Activated CD8-positive, alpha-beta memory T cell treated with anti-CD3 and anti-CD28 coated beads for 4 hours (primary cell): ENCODE measurements at places on chromosomes 1 and 21.

- DNase-seq = no peak
These were observed 7.8 kb downstream of the ZBTB7B start for GRCh38 chr1:155010211-155010918.

- peak; percentile 24 for DNase-seq
These were observed 37.0 kb upstream of the PARP1 start for GRCh38 chr1:226444901-226445300.

- DNase-seq = no peak
These were observed 22.9 kb upstream of the MTF2 start for GRCh38 chr1:93056214-93056613.

GRCh38 chr1:118304722-118305359 lies 119.8 kb upstream of the SPAG17 start:
- no peak for DNase-seq

GRCh38 chr1:53582211-53583020 lies 123.2 kb downstream of the DMRTB1 start:
- DNase-seq = no peak

DNA sequence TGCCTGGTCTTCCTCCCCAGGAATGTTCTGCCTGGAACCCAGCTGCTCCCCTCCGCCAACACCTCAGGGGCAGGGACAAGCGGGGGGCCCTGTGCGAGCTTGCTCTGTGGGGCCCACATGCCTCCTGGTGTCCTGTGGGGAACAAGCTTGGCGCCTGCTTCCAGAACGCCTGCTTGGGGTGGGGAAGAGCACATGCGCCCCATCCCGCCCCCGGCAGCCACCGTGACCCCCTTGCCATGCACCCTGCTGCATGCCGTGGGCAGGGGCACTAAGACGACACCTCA lies 57.4 kb downstream of the MEGF6 start:
- no peak for DNase-seq

GRCh38 chr1:46423574-46424240 lies 29.6 kb downstream of the FAAH start:
- DNase-seq = no peak

- no peak for DNase-seq
These were observed 11.6 kb upstream of the OR2G2 start for GRCh38 chr1:247576514-247576913.

GRCh38 chr1:48830715-48831114 lies 54.0 kb upstream of the BEND5 start:
- no peak for DNase-seq

DNA sequence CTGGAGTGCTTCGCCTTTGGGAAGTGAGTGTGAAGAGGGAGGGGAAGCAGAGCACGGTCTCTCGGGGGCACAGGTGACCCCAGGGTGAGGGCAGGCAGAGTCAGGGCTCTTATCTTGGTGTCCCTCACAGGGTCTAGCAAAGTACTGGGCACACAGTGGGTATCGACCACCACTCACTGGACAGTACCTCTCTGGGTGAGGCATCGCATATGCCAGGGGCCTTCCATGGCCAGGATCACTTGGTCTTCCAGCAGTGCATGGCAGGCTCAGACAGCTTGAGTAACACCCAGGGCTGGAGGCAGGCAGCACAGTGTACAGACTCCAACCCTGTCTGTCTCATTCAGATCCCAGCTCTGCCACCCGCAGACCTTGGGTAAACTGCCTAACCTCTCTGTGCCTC lies 16.6 kb downstream of the CNTN2 start:
- no peak for DNase-seq

GRCh38 chr1:200379432-200379757 lies 30.4 kb downstream of the ZNF281 start:
- no peak for DNase-seq

GRCh38 chr1:57222307-57222706 lies 201.6 kb downstream of the DAB1 start:
- DNase-seq = no peak

GRCh38 chr1:10888791-10889649 lies 92.6 kb upstream of the CASZ1 start:
- DNase-seq = no peak

DNA sequence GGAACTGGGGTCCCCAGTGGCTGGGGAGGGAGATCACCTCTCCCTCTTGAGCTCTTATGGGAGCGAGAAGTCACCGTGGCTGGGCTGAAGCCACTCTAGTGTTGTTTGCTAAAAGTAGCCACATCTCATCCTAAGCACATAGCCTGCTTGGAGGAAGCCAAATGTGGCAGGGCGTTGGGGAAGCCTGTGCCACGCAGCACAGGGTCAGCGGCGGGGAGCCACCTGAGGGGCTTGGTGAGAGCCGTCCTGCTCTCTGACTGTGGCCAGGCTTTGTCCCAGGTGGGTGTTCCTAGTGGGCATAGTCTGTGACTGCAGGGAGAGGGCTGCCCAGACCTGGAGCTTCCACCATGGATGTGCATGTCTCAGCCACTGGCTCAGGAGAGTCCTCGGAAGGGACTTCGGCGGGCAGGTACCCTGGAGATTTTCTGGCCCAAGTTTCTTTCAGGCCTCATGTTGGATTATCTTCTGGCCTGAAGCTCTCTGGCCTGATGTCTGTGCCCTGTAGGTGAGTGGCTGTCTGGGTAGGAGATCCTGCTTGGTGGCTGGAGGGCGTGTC lies 38.9 kb downstream of the MORN1 start:
- no peak for DNase-seq

- DNase-seq = no peak
These were observed 128.6 kb downstream of the HUNK start for GRCh38 chr21:32001390-32001789.

- DNase-seq = no peak
These were observed 98.1 kb upstream of the NFIA start for GRCh38 chr1:60984062-60984799.

GRCh38 chr1:43706598-43707189 lies 642 bp upstream of the ST3GAL3 start:
- no peak for DNase-seq

GRCh38 chr1:168234846-168235547 lies 9.2 kb downstream of the SFT2D2 start:
- DNase-seq = no peak

DNA sequence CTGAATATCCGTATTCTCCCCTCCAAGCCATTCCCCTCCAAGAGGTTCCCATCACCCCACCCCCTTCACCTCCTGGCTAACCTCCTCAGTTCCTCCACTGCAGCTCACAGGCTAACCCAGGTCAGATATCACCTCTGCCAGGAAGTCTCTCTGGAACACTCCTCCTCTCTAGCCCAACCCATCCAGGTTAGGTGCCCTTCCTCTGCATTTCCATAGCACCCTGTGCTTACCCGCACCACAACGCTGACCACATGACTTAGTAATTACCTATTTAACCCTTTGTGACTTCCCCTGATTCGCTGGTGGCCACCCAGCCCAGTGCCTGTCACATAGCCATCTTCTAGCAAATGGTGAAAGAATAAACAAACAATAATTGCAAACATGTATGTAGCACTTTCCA lies 49.5 kb upstream of the IFFO2 start:
- no peak for DNase-seq

- no peak for DNase-seq
These were observed 27.2 kb downstream of the SLC66A1 start for GRCh38 chr1:19339214-19339861.

- DNase-seq = no peak
These were observed 31.0 kb upstream of the IL19 start for GRCh38 chr1:206739411-206740076.

- DNase-seq = no peak
These were observed 354.6 kb downstream of the SEC16B start for GRCh38 chr1:177615251-177615650.

DNA sequence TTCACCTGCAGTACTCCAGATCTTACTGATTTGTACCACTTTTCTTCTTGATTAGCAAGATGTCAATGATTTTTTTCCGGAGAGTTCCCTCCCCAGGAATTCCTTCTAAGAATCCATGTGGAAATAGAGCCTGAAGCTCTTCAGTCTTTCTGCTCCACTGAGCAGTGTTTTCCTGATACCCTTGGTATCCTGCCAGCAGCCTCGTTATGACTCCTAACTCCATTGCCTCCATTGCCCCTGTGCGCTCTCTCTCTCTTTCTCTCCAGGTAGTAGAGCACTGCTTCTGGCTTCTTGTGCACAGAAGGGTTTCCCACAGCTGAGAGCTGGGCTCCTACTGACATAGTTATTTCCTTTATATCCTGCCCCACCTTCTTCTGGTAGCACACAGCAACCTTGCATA lies 12.2 kb downstream of the UBE2U start:
- no peak for DNase-seq

GRCh38 chr1:230160957-230161771 lies 94.1 kb downstream of the GALNT2 start:
- DNase-seq = no peak

DNA sequence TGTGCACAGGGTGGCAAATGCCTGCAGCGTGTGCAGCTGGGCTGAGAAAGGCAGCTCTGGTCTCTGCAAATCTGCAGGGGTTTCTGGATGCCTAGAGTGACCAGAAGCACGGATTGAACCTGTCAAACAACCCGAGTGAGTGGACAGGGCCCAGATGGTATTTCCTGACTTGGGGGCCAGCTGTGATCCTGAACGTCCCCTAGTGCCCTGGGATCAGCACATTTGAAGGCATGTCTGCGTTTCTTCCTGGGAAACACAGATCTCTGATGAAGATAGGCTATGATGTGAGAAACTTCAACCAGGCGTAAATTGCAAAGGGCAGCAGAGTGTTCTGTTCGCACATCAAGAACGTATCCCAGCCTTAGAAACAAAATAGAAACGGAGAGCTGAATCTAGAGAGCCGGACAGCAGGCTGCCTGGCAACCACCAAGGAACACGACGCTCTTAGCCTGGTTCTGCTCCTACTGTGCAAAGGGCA lies 163.1 kb downstream of the KCNJ6 start:
- no peak for DNase-seq

GRCh38 chr1:156670359-156670758 lies 6.8 kb downstream of the NES start:
- no peak for DNase-seq

GRCh38 chr1:172885411-172885810 lies 165.3 kb downstream of the TNFSF18 start:
- DNase-seq = no peak

GRCh38 chr1:224175617-224176016 lies 7.4 kb upstream of the DEGS1 start:
- no peak for DNase-seq

DNA sequence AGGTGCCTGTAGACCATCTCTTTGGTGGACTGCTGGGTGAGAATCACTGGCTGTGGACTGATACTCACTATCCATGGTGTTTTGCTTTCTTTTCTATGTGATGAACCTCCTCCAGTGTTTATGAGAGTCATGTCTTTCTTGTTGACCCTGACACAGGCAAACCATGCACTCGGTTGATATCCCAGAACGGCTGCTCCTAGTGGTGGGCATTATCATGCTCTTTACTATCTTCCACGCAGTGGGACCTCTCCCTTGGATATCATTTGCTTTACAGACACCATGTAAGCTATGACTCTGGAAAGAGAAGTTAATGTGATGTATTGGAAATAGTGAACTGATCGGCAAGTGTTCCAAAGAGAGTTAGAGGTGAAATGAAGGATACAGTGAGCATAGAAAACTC lies 1455.6 kb downstream of the BRINP3 start:
- no peak for DNase-seq

DNA sequence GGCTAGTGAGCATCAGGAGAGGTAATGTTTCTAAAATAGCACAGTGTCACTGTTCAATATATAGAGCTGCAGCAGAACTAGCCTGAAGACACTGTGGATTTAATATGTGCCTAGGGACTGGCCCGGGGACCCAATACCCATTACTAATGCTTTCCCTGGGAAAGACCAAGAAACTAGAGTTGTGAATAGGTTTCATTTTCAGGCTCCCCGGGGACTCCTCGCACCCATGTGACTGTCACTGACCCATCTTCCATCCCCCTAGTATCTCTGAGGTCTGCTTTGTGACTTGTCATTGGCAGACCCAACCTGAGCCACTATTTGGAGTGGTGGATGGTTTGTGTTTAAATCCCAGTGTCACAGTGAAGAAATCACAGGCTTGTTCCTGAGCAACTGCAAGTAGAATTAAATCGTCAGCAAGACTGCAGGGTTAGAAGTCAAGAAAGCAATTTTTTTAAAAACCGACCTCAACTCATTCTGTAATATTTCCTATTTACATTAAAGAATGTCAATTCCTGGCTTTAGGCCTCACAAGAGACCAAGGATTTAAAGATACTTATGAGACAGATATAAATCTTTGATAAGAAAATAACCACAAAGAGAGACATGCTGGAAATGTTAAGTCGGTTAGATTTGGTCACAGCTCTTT lies 130.0 kb upstream of the TNR start:
- no peak for DNase-seq

DNA sequence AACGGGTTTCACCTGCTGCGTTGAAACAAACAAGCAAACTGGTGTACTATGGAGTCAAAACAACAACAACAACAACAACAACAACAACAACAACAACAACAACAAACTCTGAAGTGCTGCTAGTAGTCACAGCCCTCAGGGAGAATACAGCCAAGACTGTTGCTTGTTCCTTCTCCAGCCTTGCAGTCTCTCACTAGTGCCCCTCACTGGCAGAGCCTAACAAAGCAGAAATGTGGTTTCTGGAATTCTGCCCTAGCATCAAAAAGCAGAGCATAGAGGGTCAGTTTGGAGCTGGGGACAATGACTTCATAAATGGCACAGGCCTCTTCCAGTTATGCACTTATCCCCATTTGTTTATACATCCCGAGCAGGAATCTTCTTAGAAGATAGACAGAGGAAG lies 187.4 kb downstream of the KCNK2 start:
- no peak for DNase-seq

DNA sequence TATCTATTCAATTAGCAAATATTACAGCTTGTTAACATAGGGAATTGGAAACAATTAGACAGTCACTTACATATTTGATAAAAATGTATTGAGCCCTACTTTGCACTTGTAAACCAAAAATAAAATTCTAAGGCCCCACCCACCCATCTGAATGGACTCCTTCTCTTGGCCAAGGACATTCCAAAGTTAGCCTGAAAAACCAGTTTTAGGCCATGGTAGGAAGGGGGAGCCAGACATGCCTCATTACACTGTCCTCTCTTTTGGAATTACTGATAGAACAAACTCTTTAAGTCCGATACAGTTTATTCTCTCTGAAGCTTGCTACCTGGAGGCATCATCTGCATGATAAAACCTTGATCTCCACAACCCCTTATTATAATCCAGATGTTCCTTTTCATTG lies 28.0 kb upstream of the TSPAN2 start:
- DNase-seq = no peak

DNA sequence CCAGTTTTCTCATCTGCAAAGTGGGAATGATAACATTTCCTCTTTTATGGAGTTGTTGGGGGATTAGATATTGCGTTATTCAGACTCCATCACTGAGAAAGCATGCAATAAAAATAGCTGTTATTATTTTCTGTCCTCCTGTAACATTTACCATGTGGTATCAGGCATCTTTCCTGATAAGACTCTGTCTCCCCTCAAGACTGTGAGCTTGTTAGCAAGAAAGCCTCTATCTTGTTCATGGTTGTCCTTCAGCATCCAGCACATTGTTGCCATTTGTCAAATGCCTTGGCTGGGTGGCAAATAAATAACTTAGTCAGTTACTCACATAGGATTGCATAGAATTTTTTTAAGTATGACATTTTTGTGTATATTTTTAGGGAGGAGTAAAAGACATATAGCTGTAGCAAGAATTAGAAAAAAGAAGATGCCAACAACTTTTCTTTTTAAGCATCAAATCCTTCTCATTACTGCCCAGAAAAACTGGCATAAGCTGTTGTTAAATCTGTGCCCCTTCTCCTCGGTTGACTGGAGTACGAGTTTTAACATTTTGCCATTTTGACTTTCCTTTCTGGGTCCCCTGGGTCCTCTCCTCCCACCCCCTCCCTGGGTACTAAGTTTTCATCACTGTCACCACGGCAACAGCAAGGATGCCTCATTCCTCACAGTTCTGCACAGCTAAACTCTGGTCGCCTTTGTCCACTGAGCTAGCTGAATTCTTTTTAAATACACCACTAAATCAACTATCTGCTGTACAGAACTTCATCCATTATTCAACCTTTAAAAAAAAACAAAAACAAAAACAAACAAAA lies 1.0 kb upstream of the JAM2 start:
- DNase-seq = no peak
